ENCODE measurements at places on chromosomes 11 and 22.

DNA sequence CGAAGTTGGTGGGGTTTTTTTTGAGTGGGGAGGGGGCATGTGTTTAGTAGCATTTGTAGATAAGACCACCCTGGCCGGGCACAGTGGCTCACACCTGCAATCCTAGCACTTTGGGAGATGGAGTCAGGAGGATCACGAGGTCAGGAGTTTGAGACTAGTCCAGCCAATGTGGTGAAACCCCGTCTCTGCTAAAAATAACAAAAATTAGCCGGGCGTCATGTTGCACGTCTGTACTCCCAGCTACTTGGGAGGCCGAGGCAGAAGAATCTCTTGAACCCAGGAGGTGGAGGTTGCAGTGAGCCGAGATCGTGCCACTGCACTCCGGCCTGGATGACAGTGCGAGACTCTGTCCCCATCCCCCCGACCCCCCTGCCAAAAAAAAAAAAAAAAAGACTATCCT lies 34.6 kb downstream of the CECR2 start:
- no peak for DNase-seq

DNA sequence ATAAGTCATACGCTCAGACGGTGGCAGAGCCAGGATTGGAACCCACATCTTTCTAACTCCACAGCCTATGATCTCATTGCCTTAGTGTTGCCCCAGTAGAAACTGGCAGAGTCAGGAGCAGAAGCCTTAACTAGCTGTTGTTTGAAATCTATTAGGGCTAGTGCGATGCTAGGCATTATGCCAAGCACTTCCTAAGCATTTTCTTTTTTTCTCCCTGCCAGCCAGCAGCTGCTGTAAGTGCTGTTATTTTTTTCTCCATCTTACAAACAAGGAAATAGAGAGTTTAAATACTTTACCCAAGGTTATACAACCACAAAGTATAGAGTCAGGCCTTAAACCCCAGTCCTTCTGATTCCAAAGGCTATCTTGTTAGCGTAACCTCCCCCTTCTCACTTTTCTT lies 161.0 kb upstream of the SORL1-AS1 start:
- DNase-seq = no peak

DNA sequence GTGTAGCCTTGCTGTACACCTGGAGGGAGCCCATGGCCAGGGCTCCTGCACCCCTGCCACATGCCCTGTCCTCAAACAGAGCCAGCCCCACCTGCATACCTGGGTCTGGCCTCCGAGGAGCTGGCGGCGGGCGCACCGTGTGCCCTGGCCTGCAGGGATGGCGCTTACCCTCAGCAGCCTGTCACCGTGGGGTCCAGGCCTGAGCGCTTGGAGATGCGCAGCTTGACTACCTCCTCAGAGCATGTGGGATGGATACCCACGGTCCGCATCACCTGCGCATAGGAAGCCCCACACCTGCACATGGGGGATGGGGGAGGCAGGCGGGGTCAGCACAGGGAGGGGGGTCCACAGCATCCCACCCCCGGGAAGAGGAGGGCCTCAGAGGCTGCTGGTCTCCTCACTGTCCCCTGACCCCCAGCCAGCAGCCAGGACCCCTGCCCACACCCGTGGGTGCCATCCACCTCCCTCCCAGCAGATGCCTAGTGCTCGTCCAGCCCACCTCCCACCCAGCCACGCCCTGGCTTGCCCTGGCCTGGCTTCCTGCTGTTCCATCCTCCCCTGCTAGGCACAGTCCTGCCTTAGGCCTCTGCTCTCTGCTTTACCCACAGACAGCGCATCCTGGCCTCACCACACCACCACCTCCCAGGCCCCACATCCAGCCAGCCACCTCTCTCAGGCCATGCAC lies 22.4 kb upstream of the GNB1L start:
- peak; percentile 5 for DNase-seq

DNA sequence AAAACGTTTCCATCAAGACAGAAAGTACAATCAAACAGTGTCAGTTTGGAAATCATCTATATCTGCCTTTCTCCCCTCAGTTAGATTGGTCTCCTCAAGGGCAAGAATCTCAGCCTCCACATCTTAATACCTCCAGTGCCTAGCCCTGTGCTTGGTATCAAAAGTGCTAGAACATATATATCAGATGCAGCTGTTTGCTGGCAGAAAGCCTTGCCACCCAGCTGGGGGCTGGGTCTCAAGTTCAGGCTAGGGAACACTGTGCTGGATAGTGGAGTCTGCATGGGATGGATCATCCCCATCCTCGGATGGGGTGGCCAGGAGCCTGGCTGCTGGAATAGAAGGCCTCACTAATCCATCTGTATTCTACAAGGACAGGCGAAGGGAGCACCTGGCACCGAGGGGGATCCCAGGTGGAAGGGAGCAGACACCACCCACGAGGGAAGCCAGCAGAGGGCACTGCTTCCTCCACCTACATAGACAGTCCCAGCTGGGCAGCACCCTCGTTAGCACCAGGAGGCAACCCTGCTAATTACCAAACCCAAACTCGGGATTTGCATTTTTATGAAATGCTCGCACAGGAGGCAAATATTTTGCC lies 602.2 kb downstream of the BUD13 start:
- DNase-seq = no peak

DNA sequence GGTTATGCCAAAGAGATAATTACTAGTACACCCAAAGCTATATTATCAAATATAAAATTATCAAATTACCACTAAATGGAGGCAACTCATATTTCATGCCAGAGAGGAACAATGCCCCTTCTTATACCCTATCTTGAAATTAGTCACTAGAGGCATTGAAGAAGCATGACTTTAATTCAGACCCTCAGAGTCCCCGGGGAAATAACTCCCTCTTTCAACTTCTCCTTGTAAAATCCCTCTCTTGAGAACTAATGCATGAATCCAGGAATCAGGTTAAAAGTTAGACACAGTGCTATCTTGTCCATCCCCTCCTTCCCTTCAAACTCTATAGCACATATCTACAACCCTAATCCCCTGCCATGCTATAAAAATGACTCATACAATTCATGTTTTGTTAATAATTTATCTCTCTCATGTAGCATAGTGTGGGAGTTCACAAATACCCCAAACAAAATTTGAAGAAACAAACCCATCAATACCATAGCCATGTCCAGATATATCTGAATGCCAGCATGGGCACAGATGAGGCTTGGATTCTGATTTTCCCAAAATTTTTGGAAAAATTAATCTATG lies 665.4 kb downstream of the KCNA4 start:
- DNase-seq = no peak

DNA sequence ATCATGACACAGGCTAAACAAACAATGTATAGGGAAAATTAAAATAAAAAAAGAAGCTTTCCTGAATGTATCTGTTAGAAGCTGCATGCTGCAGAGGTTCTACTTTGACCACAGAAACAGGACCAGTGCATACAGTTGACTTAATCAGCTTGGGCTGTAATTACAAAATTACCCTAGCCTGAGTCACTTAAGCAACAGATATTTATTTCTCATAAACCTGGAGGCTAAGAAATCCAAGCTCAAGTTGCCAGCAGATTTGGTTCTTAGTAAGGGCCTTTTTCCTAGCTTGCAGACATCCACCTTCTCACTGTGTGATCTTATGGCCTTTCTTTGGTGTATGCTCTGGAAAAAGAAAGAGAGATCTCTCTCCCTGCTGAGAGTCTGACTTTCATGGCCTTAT lies 946.5 kb upstream of the RAG2 start:
- no peak for DNase-seq

GRCh38 chr11:111996129-111996528 lies 29.1 kb upstream of the DLAT start:
- DNase-seq = no peak

GRCh38 chr11:131951121-131951520 lies 580.7 kb downstream of the NTM start:
- no peak for DNase-seq

- no peak for DNase-seq
Measured at GRCh38 chr22:32713737-32714457, 87.6 kb upstream of the TIMP3 start.

GRCh38 chr22:37148742-37149665 lies 712 bp downstream of the IL2RB start:
- no peak for DNase-seq

DNA sequence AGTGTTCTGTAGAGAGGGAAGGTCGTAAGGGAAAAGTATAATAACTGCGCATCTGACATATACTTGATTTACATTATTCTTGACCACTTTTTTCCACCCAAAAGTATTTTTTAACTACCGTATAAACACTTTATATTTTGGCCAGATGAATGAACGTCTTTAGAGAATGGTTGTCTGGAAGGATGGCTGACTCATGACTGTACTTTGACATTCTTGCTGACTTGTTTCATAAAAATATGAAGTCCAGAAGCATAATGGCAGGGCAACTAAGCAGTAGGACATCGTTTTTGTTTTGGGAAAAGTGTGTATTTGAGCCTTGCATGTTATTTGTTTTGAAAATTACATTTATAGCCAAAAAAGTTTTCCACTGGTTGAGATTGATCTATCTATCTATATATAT lies 110.0 kb downstream of the OSBP2 start:
- DNase-seq = no peak

GRCh38 chr22:22692707-22693530 lies 48.5 kb downstream of the GGTLC2 start:
- DNase-seq = peak; percentile 25

DNA sequence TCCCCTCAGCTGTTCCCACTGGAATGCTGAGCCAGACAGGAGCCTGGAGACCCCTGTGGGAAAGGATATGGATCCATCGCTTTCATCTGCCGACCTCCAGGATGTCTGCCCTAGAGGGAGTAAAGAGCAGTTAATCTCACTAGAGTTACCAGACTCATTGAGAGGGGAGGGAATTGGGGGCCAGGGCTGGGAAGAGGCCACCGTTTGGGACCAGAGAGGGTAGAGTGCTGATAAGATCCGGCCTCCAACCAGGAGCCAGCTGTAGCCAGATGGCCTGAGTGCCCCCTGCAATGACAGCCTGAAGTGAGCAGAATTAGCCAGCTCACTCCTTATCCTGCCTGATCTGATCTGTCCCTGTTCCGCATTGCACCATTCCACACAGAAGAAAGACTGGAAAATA lies 3.7 kb upstream of the APLNR start:
- no peak for DNase-seq

DNA sequence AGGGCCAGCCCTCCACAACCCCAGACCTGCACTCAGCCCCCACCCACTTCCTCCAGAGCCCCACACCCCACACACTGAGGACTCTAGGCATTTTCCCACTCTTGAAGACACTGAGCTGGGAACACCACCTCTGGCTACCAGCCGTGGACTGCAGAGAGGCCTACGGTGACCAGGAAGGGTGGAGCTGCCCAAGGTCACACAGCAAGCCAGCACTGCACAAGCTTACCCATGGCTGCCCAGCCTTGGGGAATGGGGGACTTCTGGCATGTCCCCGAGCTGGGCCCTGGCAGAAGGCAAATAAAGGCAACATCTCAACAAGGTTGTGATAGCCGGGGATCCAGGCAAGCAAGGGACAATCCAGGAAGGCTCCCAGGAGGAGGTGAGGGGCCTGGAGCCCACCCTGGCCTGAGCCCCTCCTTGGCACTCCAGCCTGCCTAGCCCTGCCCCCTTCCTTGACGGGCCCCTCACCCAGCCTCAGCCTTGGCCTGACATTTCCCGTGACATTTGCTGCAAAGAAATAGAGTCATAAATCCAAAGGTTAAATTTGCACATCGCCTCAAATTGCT lies 5.5 kb downstream of the RTN4R start:
- no peak for DNase-seq

DNA sequence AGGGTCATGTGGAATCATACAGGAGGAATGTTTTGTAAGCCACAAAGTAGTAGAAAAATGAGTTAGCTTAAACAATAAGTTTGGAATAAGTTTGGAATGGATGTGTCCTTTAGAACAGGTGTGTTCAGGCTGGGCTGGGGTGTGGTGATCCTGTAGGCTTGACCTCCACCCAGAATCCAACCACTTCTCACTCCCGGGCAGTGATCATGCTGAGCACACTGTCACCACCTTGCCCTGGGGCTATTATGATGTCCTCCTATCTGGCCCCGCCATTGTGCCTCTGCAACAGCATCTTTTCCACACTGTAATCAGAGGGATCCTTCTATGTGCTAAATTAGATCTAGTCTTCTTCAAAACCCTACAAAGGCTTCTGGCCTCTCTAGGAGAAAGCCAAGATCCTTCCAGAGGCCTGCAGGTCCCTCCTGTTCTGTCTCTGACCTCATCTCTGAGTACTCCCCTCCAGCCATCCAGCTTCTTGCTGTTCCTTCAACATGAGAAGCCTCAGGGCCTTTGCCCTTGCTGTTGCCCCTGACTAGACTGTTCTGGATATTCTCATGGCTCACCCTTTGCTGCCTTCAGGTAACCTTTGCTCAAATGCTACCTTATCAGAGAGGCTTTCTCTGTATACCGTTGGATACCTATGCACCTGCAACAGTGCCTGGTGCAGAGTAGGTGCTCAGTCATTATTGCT lies 18.8 kb upstream of the ACCSL start:
- no peak for DNase-seq

DNA sequence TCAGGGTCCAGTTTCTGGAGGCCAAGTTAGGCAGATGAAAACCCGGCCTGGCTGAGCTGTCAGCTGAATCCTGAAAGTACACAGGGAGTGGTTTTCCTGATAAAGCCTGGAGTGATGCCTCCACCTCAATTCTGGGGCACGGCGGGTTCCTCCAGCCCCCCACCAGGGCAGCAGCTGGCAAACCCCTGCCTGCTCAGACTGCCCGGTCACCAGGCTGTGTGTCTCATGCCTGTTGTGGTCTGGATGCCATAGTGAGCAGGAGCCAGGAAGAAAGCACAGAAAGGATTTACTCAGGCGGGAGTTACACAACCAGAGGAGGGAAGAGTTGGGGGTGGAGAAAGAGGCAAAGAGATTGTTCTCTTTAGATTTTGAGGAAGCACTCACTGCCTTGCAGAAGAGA lies 119.9 kb upstream of the RASSF10 start:
- DNase-seq = no peak

DNA sequence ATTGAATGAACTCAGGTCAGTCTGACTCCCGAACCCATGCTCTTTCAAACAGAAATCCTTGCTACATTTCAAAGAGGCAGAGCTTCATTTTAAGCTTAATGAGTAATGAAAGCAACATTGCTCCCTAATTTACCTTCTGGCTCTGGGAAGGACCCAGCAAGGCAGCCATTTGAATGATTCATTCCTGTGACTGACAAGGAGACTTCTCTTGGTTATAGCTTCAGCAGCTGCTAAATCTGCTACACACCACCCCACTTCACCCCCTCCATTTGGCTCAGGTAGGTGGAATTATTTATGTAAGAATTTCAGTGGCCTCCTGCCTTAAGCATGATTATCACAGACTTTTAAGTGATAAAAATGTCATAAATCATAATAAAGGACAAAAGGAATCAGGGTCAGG lies 117.7 kb downstream of the KCNC1 start:
- DNase-seq = no peak

- peak; percentile 51 for DNase-seq
Measured at GRCh38 chr22:36461665-36462649, 19.5 kb downstream of the TXN2 start.

Data from muscle of leg (tissue), 16 donors.